ENCODE measurements at places on chromosomes 12 and 14.

DNA sequence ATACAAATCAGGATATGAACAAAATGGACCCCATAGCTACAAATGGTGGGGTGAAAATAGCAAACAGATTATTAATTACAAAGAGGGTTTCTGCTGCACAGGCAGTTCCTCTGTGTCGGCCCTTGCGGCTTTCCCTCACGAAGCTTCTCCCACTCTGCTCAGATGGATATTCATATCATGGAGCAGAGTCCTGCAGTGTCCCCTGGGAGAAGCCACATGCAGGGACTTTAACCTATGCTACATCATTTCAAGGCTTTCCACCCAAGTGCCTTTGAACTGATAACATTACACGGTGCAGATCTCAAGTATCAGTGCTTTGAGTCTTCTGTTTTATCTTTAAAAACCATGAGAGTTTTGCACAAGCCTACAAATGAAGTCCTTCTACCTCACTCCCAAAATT lies 229.1 kb downstream of the PPM1H start:
- no peak for DNase-seq

- DNase-seq = no peak
These were observed 28.1 kb downstream of the MSRB3 start for GRCh38 chr12:65306366-65307168.

GRCh38 chr12:31226639-31227038 lies 99.3 kb downstream of the SINHCAF start:
- DNase-seq = no peak

DNA sequence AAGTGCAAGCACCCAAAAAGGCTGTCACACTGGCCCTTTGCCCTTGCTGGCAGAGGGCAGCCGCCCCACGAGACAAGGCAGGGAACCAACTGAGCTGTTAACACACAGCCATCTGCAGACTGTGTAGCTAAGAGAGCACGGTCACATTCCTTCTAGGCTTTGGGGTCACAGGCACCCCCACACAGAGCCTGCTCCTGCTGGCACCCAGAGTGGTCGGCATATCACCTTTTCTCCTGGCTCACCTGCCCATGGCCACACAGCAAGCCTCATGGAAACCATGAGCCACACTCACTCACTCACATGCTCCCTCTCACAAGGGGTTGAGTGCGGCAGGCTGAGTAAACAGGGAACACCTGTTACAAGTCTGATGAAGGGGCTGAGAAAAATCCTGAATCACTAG lies 214.5 kb downstream of the PCNX1 start:
- DNase-seq = no peak

DNA sequence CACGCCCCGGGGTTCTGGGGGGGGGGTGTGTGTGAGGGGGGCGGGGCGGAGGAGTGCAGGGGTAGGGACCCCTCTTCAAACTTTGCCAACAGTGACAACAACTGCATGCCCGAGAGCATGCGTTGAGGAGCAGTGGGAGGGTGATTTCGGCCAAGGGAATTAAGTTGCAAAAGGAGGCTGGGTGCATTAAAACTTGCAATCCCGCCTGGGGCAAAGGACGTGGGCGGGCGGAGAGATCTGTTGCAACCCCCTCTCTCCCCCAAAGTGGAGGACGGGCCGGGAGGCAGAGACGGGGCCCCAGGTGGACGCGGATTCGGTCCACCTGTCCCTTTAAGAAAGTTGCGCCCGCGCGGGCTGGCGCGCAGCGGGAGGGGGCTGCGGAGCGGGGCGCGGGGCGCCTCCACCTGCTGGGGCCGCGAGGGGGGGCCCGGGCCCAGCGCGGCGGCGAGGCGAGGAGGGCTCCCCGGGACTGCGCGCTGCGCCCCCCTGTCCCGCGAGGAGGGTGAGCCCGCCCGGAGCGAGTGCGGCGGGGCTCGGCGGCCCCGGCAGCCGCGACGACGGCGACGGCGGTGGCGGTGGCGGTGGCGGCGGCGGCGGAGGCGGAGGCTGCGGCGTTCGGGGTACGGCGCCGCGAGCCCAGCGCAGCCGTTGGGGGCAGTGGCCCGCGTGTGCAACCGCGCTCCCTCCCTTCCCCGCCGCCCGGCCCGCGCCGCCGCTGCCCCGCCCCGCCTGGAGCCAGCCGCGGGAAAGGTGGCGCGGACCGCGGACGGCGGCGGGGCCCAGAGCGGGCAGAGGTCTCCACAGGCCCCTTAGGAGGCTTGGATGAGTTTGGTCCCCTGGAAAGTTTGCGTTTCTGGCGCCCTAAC lies 530 bp upstream of the FOXN4 start:
- no peak for DNase-seq

- no peak for DNase-seq
These were observed 48.0 kb downstream of the TDP1 start for GRCh38 chr14:90003526-90004307.

DNA sequence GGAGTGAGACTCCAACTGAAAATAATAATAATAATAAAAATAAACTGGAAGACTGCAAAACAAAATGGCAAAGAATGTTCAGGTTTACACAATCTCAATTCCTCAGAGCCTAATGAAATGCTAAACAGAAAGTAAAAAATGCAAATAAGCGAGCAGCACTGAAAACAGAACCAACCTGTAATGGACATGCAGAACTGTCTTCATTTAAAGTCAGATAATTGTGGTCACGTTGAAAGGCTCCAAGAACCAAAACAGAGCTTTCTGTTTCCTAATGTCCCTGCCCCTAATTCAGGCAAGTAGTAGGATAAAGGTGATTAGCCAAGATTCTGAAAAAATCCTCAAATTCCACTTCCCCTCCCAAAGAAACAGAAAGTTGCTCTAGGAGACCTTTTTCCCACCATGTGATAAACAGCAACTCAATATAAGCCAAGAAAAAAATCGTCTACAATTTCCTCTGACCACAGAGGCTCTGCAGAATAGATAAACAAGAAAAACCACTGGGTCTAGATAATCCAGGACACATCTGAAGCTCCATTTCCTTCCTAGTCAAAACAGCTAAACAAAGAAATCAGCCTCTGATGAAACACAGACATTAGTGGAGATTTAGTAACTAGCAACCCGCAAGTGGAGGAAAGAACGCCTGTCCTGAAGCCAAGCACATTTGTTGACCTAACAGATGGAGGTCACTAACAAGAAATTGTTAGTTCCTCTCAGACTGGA lies 3.0 kb downstream of the MIS18BP1 start:
- no peak for DNase-seq

- DNase-seq = no peak
These were observed 13.7 kb upstream of the OR5AU1 start for GRCh38 chr14:21169573-21169972.

DNA sequence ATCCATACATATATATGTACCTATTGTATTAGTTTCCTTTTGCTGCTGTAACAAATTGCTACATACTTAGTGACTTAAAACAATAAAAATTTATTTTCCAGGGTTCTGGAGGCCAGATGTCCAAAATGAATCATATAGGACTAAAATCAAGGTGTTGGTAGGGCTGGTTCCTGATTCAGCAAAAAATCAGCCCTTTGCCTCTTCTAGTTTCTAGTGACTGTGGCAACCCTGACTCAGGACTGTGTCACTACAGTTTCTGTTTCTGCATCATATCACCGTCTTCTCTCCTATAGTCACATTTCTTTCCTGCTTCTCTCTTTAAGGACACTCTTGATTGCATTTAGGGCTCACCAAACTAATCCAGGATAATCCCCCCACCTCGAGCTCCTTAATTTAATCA lies 386.3 kb upstream of the TBX3 start:
- no peak for DNase-seq

DNA sequence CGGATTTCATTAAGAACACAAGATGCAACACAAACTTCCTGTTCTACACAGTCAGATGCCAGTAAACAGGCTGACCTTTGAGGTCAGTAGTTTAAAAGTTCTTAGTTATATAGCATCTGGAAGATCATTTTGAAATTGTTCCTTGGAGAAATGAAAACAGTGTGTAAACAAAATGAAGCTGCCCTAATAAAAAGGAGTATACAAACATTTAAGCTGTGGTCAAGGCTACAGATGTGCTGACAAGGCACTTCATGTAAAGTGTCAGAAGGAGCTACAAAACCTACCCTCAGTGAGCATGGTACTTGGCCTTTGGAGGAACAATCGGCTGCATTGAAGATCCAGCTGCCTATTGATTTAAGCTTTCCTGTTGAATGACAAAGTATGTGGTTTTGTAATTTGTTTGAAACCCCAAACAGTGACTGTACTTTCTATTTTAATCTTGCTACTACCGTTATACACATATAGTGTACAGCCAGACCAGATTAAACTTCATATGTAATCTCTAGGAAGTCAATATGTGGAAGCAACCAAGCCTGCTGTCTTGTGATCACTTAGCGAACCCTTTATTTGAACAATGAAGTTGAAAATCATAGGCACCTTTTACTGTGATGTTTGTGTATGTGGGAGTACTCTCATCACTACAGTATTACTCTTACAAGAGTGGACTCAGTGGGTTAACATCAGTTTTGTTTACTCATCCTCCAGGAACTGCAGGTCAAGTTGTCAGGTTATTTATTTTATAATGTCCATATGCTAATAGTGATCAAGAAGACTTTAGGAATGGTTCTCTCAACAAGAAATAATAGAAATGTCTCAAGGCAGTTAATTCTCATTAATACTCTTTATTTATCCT lies 13.5 kb downstream of the PTGER2 start:
- no peak for DNase-seq

DNA sequence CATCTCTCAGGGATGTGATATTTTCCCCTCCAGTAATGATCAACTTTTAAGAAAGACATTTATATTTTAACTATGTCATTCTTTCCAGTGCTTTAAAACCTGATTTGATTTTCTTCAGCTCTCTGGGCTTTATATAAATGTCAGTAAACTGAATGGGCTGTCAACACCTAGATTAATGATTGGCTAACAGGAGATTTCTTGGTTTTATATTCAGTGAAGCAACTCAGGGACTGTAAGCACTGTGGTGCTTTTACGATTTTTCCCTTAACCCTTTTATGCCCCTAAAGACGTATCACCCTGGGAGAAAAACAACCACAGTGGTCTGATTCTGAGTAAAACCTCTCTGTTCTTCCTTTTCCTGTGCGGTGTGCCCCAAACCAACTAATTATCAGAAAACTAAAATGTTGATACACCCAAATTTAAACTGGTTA lies 38.0 kb downstream of the PTGER2 start:
- no peak for DNase-seq

DNA sequence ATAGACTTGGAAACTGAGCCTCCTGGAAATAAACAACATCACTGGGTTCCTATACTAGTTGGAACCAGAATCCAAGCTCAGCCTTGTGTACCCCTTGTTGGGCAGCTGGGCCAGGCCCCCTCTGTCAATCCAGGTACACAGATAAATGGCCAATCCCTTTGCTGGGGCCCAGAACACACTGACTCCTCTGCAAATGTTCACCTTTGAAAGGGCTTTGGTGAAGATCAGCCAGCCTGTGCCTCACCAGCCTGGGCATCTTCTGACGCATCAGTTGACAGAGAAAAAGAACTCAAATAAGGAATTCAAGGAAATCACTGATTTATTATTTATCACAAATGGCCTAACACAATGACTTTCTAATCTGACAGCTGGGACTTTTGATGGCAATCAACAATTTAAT lies 1090.2 kb downstream of the BCL11B start:
- no peak for DNase-seq

DNA sequence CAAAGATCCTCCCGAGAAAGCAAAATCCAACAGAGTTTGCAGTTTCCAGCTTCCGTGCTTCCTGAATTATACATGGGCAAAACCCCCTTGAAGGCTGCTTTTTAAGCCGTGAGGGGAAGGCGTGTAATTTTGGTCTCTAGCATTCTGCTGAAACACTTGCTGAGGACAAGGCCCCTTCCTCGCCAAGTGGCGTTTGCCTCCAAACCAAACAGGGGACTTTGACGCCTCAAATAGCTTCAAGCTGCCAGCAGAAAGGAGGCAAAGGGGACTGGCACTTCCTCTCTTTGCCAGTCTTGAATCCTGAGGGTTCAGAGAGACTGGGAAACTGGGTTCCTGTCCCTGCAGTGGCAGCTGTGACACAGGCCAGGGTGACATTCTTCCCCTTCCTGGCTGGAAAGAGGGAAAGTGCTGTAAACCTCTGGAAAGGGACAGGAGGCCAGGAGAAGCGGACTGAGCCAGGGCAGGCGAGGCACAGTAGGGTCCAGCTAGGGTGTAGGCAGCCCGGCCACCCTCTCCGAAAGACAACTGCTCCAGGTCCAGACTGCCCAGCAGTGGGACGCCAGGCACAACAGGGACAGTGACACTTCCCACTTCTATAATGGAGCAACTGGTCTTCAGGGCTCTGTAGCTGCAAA lies 96.2 kb upstream of the MED13L start:
- DNase-seq = no peak

DNA sequence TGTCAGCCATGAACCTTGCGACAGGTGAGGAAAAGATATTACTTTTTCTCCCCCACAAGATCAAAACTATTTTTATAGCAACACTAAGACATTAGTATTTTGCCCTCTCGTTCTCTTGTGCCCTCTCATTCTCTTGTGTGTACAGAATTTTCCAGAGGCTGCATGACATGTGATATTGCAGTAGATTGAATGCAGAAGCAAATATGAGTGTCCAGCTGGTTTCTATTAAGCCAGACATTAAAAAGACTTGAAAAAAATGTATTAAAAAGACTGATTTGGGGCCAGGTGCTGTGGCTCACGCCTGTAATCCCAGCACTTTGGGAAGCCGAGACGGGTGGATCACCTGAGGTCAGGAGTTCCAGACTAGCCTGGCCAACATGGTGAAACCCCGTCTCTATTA lies 63.7 kb upstream of the ZFP36L1 start:
- no peak for DNase-seq

- no peak for DNase-seq
These were observed 463.6 kb downstream of the TMEM117 start for GRCh38 chr12:44299524-44299923.

GRCh38 chr12:5272018-5272785 lies 159.7 kb upstream of the NTF3 start:
- DNase-seq = no peak

DNA sequence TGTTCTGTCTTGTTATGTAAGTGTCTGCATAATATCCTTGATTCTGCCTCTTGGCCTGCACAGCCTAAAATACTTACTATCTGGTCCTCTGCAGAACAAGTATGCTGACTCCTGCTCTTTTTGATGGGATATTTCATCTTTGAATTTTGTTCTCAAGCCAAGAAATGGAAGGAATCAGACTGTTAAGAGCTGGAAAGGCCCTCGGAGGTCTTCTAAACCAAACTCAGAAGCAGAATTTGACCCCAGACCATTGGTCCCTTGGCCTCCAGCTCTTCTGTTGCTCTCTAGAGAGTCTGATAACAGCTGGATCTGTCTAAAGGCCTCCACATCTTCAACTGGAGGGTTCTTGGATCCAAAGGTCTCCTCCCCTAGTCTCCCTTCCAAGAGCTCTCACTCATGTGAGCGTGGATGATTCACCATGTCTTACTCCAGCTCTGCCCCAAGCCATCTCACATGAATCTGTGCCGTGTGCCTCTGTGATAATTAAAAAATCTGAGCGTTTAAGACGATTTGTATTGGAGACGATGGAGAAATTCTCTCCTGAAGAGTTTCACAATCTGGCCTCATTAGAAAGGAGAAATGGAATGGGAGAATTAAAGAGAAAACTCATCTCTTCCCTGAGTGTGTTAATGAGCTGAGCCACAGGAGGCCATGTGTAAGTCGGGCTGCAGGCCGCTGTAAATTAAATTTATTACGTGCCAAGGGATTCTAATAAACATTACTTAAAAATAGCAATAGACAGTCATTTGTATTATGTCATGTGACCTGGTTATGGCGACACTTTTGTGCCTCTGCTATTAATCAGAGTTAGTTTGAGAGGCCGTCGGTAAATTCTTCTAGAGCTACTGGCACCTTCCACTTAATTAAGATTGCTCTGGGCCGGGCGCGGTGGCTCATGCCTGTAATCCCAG lies 15.4 kb upstream of the PRIMA1 start:
- DNase-seq = no peak
